ENCODE measurements at places on chromosomes 7 and 10. TPM values are rescaled to one million over a fixed set of nuclear protein-coding genes. Genes with fewer than 3 reads are reported as not detected.

The FKBP9 gene
- 168 TPM for total RNA-seq

The CPA2 gene
- 17.1 TPM for total RNA-seq

DNA sequence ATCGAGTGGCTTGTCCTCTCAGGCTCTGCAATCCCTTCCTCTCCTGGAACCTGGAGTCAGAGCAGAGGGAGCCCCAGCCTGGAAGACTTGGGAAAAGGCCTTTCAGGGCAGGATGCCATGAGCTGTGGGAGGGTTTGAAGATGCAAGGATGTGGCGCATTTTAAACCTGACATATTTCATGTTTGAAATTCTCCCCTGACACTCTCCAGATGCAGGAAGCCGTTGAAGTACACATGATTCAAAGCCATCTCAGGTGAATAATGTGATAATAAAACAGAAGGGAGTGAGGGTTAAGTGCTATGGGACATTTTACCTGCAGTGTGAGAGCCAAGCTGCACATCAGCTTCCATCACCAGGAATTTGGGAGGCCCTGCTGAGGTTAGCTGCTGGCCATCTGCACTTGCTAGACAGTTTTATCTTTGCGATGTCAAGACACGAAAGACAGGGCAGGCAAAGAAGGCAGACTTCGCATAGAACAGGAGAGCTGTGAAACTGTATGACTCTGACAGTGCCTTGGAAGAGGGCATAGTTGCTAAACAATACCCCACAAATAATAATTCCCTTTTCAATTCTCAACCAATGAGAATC is 159.1 kb upstream of the GDF10 start:
- no peak overlapping the region for H3K27ac ChIP-seq
- no peaks in the 10 kb centered on the region for H3K27me3 ChIP-seq
- no peaks in the 10 kb centered on the region for H3K4me1 ChIP-seq

GRCh38 chr7:48112401-48113165 is 23.5 kb downstream of the UPP1 start:
- H3K27me3 ChIP-seq: no peaks in the 10 kb centered on the region
- no peak overlapping the region for H3K4me3 ChIP-seq
- H3K4me1 ChIP-seq: no peaks in the 10 kb centered on the region
- H3K36me3 ChIP-seq: peaks cover 18% of the 10 kb centered on the region

DNA sequence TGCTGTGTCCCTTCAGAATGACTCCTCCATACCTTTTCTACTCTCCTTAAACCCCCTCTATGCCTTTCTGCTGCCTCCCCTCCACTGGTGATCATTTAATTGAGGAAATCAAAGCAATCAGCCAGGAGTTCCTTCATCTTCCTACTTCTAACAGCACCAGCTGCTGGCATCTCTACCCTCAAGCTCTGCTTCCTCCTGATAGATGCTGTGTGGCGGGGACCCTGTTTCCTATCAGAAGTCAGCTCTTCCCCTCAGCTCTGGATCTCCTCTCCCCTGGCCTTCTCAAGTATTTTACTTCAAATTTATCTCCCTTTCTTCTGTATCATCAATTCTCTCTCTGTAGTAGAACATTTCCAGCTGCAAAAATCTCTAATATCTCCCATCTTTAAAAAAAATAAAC is 183.7 kb downstream of the ELMO1 start:
- H3K27me3 ChIP-seq: no peaks in the 10 kb centered on the region
- no peak for DNase-seq
- no peaks in the 10 kb centered on the region for H3K4me1 ChIP-seq
- H3K27ac ChIP-seq: no peak overlapping the region

Data from stomach (tissue), 19 donors.